Stimulated activated CD4-positive, alpha-beta T cell treated with anti-CD3 and anti-CD28 coated beads, Interleukin-1b, Interleukin-23, amount 100 ng/mL, for 48 hours (primary cell): ENCODE measurements at places on chromosomes 5 and 9.

DNA sequence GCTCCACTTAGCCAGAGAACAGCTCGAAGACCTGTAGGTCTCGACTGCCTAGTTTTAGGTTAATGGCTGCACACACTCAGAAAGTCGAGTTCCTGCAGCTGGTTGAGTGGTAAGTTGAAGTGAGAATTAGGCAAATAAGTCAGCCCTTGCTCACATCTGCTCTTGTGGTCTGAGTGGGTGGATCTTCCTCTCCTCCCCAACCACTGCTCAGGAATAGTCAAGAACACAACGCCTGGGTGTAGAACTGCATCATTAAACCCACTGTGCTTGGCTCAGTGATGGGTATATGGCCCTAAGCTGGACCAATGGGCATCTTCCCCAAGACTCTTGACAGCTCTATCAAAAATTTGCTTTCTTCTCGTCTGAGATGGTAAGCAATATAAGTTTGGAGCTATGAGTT, 20.9 kb upstream of the ADAM19 start:
- peak; percentile 70 for DNase-seq

- DNase-seq = no peak
These were observed 10.3 kb downstream of the NINJ1 start for GRCh38 chr9:93123561-93124283.

DNA sequence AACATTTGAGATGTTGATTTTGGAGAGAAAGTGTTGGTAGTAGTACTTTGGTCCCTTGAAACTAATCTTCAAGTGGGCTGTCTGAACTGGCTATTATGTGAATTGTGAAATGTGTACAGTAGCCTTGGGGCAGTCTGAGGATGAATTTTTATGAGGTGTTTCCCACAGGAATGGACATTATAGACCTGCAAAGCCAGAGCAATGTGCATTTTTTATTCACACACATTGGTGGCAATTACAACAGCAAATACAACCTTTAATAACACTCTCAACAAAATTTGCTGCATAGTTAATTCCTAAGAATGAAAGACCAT, 147.0 kb downstream of the PAM start:
- DNase-seq = no peak

- DNase-seq = no peak
These were observed 469.2 kb upstream of the WWC1 start for GRCh38 chr5:167822241-167822640.

DNA sequence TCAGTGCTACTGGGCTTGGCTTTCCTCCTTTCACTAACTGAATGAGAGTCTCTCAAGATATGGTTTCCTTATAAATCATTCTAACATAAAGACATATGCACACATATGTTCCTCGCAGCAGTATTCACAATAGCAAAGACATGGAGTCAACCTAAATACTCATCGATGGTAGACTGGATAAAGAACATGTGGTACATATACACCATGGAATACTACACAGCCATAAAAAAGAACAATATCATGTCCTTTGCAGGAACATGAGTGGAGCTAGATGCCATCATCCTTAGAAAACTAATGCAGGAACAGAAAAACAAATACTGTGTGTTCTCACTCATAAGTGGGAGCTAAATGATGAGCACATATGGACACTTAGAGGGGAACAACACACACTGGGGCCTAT, 32.5 kb upstream of the HMHB1 start:
- no peak for DNase-seq
